ENCODE measurements at places on chromosomes 12 and 14.

GRCh38 chr12:23887055-23887835 is 62.2 kb downstream of the SOX5 start:
- DNase-seq = no peak

- DNase-seq = peak; percentile 53
These were observed 16.9 kb downstream of the OR6S1 start for GRCh38 chr14:20624495-20625070.

- DNase-seq = no peak
These were observed 8.9 kb upstream of the ACVR1B start for GRCh38 chr12:51942501-51943000.

- DNase-seq = no peak
These were observed 235.6 kb downstream of the DACT1 start for GRCh38 chr14:58873228-58873953.

GRCh38 chr12:110046451-110047187 is 1.7 kb downstream of the C12orf76 start:
- no peak for DNase-seq

GRCh38 chr14:100603341-100604120 is 16.3 kb upstream of the BEGAIN start:
- DNase-seq = no peak

DNA sequence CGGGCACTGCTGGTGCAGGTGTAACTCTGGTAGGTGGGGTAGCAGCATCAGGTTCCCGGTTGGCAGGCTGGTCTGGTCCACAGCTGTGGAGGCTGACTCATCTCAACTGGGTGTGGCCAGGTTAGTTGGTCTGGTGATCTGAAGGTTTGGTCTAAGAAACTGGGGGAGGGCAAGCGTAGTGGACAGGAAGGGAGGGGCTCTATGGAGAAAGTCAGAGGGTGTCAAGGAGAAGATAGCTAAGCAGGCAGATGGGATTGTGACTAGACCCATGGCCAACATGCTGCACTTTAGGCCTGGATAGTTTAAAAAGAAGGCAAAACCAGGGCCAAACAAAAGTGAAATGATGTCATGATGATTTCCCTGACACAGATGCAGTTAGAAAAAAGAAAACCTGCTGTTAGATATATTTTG is 7.9 kb downstream of the TRIM9 start:
- no peak for DNase-seq

DNA sequence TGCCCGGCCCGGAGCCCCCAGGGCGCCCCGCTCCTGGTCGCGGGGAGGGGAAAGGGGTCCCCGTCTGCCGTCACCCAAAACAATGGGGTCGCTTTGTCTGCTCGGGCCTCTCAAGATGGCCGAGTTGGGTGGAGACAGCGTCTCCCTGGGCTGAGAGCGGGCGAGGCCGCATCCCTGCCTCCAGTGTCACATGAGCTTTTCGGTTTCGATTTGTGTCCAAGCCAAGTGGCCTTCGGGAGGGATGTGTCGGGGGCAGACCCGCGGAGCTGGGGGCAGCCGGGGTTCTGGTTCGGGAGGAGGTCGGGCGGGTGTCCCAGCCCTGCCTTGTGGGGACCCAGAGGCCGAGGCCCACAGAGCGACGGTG is 790 bp downstream of the DYNC1H1 start:
- DNase-seq = peak; percentile 64
